Smooth muscle cell of trachea (primary cell): ENCODE measurements at places on chromosomes 11 and 22. TPM values are rescaled to one million over a fixed set of nuclear protein-coding genes. Genes with fewer than 3 reads are reported as not detected.

Gene TREH
- total RNA-seq = not detected in 2 replicates

Gene C11orf97
- total RNA-seq = not detected in 2 replicates

Gene MUC6
- total RNA-seq = under 0.01 TPM in 1 of 2 replicates, not detected in the other

Gene BCO2
- 1.5 and 4.4 TPM in 2 replicates for total RNA-seq

Gene ANGPTL5
- 0.66 and 1.3 TPM in 2 replicates for total RNA-seq

Gene APOL5
- 0.17 TPM in 1 of 2 replicates, not detected in the other for total RNA-seq

Gene FAM83F
- total RNA-seq = under 0.01 TPM in 1 of 2 replicates, not detected in the other

Gene SCUBE1
- 0.33 and 0.58 TPM in 2 replicates for total RNA-seq

Gene BTG4
- total RNA-seq = not detected in 2 replicates

Gene POU2F3
- total RNA-seq = under 0.01 and 0.29 TPM in 2 replicates

Gene NCR3LG1
- total RNA-seq = 5.1 and 6.0 TPM in 2 replicates

Gene LAMTOR1
- 97.3 and 114 TPM in 2 replicates for total RNA-seq

Gene CNTF
- total RNA-seq = 1.5 and 2.0 TPM in 2 replicates

Gene ST14
- 0.17 TPM in 1 of 2 replicates, not detected in the other for total RNA-seq
